ENCODE measurements at places on chromosomes 13 and 19.

GRCh38 chr19:18261474-18261873 is 12.8 kb downstream of the IQCN start:
- no peak for DNase-seq

- no peak for DNase-seq
These were observed 31.4 kb upstream of the C13orf46 start for GRCh38 chr13:114005206-114005724.

DNA sequence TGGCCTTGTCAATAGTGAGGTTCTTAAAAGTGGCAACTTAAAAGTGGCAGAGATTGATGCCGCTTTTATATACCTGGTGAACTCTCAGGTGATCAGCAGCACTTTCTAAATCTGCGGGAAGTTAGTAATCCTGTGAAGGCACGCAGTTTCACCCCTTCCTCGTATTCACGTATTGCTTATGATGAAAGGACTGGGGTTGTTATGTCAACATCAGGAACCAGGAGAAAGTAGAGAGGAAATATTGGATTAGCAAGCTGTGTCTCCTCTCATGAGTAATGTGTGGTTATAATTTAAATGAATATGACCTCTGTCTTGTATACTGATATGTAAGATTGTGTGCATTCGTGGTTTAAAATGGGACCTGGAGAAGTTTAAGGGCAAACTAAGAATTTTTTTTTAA is 544.6 kb downstream of the SLITRK6 start:
- no peak for DNase-seq

DNA sequence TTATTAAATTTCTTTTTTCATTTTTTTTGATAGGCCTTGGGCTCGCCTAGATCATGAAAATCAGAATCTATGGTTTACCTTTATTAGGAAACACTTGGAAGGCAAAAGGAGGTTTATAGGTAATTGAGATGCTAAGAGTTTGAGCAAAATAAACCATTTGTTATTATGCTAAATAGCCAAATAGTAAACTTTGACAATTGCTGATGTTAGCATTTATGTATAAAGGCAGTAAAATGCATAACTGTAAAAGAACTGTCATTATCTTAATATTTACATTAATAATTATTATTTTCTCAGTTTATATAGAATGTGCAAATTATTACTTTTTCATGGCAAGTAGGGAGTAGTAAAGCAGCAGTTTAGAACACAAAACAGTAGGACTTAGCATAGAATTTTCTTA is 1737.8 kb upstream of the PRR20A start:
- no peak for DNase-seq

DNA sequence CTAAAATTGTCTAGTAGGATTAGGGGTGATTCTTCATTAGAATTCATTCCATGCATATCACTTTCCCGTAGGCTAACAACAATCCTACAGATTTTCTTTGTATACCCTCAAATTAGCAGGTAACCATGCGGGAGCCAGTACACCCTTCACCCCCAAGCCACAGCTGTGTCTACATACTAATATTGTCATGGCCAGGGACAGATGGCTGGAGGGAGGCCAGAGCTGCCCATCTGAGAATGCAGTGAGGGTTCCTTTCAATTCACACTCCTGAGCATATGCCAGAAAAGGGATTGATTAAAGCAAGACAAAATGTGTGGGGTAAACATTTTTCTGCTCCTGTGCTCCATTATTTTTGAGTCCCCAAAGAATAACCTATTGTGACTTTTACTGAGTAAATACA is 68.9 kb downstream of the FREM2 start:
- DNase-seq: no peak
